ENCODE measurements at places on chromosomes 7 and 10. TPM values are rescaled to one million over a fixed set of nuclear protein-coding genes. Genes with fewer than 3 reads are reported as not detected.

DCLRE1A gene
- 11.0 TPM for total RNA-seq

C10orf105 gene
- total RNA-seq: not detected

LIPK gene
- not detected for total RNA-seq

TMEM139 gene
- 1.3 TPM for total RNA-seq

ATRNL1 gene
- total RNA-seq: 0.30 TPM

INMT gene
- not detected for total RNA-seq

SKIDA1 gene
- 1.5 TPM for total RNA-seq

OR13A1 gene
- not detected for total RNA-seq

SPDYE6 gene
- total RNA-seq: not detected

CALHM1 gene
- not detected for total RNA-seq

PPP1R9A gene
- 3.1 TPM for total RNA-seq

SLC12A9 gene
- 15.6 TPM for total RNA-seq

ZNF239 gene
- total RNA-seq: 4.5 TPM

RHEB gene
- total RNA-seq: 159 TPM

RAMP3 gene
- not detected for total RNA-seq

OR2A7 gene
- not detected for total RNA-seq

HOXA5 gene
- 3.9 TPM for total RNA-seq

FAM185A gene
- total RNA-seq: 7.7 TPM

ADAM12 gene
- 5.4 TPM for total RNA-seq

OIT3 gene
- 0.05 TPM for total RNA-seq

SPACDR gene
- 0.68 TPM for total RNA-seq

LEP gene
- not detected for total RNA-seq

TRPV5 gene
- total RNA-seq: not detected

DKK1 gene
- 406 TPM for total RNA-seq

LRMDA gene
- 4.3 TPM for total RNA-seq

LRRD1 gene
- not detected for total RNA-seq

PRKG1 gene
- 0.01 TPM for total RNA-seq

MYH16 gene
- 0.56 TPM for total RNA-seq

LIPJ gene
- not detected for total RNA-seq

KLHL7 gene
- 23.8 TPM for total RNA-seq

MACC1 gene
- not detected for total RNA-seq

PNLIP gene
- total RNA-seq: not detected

MEST gene
- total RNA-seq: 39.4 TPM

SPDYE16 gene
- total RNA-seq: not detected

SEMA3D gene
- total RNA-seq: not detected

PRR15 gene
- total RNA-seq: 1.1 TPM

AKR1C8 gene
- total RNA-seq: 0.42 TPM

RNLS gene
- total RNA-seq: 8.0 TPM

CALD1 gene
- total RNA-seq: 69.3 TPM

SEMA3E gene
- 2.9 TPM for total RNA-seq

ETV1 gene
- 3.5 TPM for total RNA-seq

EVX1 gene
- not detected for total RNA-seq

ADAM22 gene
- 0.38 TPM for total RNA-seq

CPVL gene
- 0.34 TPM for total RNA-seq

PSD gene
- total RNA-seq: 0.42 TPM

Data from A549 treated with CORT108297 at 1 μM for 4 hours (cell line).